ENCODE measurements at places on chromosomes 2 and 18. TPM values are rescaled to one million over a fixed set of nuclear protein-coding genes. Genes with fewer than 3 reads are reported as not detected.

GRCh38 chr2:161979490-161979889 lies 94.5 kb downstream of the DPP4 start:
- DNase-seq = no peak

DNA sequence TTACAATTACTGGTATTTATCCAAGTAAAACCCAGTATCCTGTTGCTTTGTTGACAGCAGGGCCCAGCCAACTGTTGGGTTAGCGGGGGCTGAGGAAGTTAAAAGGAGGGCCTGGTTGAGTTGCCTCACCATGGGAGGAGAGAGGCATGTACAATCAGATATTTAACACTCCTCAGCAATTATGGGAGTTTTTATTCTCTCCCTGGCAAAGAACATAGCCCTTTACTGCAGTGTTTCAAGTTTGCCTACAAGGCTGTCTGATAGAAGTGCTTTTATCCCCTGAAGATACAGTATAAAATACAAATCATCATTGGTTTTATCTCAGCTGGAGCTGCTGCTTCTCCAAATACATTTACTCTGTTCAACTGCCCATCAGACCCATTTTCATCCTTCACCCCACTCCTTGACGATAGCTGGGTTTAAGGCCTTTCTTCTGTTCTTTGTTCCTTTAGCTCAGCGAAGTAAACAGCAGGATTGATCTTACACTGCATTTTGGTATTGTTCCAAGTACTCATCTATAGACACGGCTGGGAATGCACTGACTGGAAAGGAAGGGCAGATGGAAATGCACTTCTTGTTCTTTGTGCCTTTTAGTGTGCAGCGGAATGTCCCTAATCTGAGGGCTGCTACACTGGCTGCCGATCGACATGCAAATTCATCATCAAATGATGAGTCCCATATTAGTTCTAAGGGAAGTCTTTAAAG lies 402.5 kb upstream of the SPRED2 start:
- no peak for DNase-seq

The UCN gene
- 8.1 TPM for polyA plus RNA-seq

The MC5R gene
- 0.27 TPM for polyA plus RNA-seq

The FLACC1 gene
- 1.2 TPM for polyA plus RNA-seq

The SLC16A14 gene
- polyA plus RNA-seq = 4.4 TPM
